Activated CD4-positive, alpha-beta T cell treated with anti-CD3 and anti-CD28 coated beads, Interleukin-2, amount 10 ng/mL, durations not matched to agents 7 days and 5 days (primary cell): ENCODE measurements at places on chromosomes 11 and 22. TPM values are rescaled to one million over a fixed set of nuclear protein-coding genes. Genes with fewer than 3 reads are reported as not detected.
A peak's percentile ranks its signal among the peaks of the same experiment; 100 is the strongest.

MMP11 gene
- 0.50 TPM for total RNA-seq

DNAJB13 gene
- total RNA-seq: 0.31 TPM

ART1 gene
- not detected for total RNA-seq

AHNAK gene
- 206 TPM for total RNA-seq

GGT1 gene
- total RNA-seq: 48.1 TPM

- no peaks in the 10 kb centered on the region for H3K4me1 ChIP-seq
- no peak for DNase-seq
- no peak overlapping the region for H3K27ac ChIP-seq
- no peak overlapping the region for H3K4me3 ChIP-seq
- no peaks in the 10 kb centered on the region for H3K27me3 ChIP-seq
Measured at GRCh38 chr11:16013242-16013641, 343.1 kb downstream of the SOX6 start.

DNA sequence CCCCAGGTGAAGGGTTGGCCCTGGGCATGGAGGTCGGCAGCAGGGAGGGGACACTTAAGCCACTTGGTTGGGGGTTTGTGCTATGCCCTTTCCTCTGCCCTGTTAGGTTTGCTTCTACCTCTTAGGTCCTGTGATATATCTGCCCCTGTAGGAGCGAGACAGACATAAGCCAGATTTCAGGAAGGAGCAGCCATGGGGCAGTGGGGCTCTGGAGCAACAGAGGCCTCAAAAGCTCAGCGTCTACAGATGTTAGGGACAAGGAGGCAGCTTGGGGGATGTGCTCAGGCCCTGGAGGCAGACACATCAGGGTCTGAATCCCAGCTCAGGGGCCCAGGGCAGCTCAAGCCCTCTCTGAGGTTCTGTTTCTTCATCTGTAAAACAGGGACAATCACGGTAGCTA lies 27.2 kb upstream of the KCNQ1OT1 start:
- no peak overlapping the region for H3K4me3 ChIP-seq
- no peaks in the 10 kb centered on the region for H3K36me3 ChIP-seq
- H3K27ac ChIP-seq: no peak overlapping the region
- no peaks in the 10 kb centered on the region for H3K27me3 ChIP-seq
- no peaks in the 10 kb centered on the region for H3K4me1 ChIP-seq

DNA sequence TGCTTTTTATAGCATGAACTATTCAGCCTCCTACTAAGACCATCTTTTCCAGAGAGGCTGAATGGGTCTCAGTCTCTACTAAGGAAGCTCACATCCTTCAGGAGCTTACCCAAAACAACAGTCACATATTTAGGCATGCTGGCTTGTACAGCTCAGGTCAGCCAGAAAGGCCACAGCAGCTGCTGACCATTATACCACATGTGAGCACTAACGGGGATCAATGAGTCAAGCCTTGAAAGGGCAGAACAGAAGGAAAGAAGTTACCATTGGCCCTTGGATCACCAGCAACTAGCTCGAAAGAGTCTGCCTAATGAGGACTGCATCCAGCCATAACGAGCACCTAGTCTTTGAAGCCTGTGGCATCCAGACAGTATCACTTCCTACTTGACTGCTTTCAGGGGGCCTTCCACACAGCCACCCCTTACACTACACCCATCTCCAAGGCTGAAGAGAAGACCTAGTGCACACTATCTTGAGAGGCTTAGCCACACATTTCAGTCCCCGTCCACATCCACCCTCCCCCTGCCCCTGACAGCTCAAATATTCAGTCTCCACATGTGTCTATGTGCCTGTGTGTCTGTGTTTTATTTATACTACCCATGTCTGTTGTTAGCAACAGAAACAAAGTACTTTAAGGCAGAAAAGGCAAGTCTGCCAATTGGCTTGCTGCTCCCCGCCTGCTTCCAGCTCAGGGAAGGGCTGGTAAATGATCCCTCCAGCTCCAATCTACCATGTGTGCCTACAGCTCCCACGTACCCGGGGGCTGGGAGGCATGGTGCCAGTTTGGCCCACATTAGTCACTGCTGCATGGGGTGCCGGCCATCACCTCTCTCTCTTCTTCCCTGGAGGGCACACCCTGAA lies 95.5 kb downstream of the RPL27A start:
- peaks cover 2% of the 10 kb centered on the region for H3K4me1 ChIP-seq
- H3K4me3 ChIP-seq: no peak overlapping the region
- no peak overlapping the region for H3K27ac ChIP-seq
- no peak for DNase-seq

DNA sequence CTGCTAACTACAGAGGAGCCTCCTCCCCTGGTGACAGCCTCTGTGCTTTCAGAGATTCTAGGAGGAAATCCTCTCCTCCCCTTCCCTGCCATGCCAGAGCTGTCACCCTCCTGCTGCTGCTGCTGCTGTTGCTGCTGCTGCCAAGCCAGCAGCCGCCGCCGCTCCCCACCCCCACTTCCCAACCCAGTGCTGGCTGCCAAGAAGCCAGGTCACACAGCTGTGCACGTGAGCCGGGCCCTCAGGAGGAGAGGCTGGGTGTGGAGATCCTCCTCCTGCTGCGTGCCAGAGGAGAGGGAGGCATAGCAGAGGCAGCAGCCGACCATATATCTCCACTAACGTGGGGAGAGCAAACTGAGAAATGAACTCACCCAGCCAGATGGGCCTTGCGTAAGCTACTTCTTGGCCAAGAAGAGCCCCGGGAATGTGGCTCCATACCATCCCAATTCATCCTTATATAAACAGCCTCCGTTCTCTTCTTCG lies 12.4 kb downstream of the CRY2 start:
- DNase-seq: no peak
- H3K27ac ChIP-seq: no peak overlapping the region
- H3K4me3 ChIP-seq: no peak overlapping the region
- no peaks in the 10 kb centered on the region for H3K4me1 ChIP-seq
- peaks cover 27% of the 10 kb centered on the region for H3K36me3 ChIP-seq

- H3K4me3 ChIP-seq: no peak overlapping the region
- H3K4me1 ChIP-seq: no peaks in the 10 kb centered on the region
- DNase-seq: no peak
- H3K36me3 ChIP-seq: no peaks in the 10 kb centered on the region
- H3K27me3 ChIP-seq: no peaks in the 10 kb centered on the region
- H3K27ac ChIP-seq: no peak overlapping the region
Measured at GRCh38 chr11:85040166-85040565, 587.0 kb downstream of the DLG2 start.

- H3K36me3 ChIP-seq: no peaks in the 10 kb centered on the region
- DNase-seq: no peak
- peaks cover 6% of the 10 kb centered on the region for H3K27me3 ChIP-seq
- H3K4me1 ChIP-seq: no peaks in the 10 kb centered on the region
- no peak overlapping the region for H3K4me3 ChIP-seq
Measured at GRCh38 chr11:59901306-59901705, 22.7 kb downstream of the OOSP3 start.

- H3K4me3 ChIP-seq: no peak overlapping the region
- peaks cover 33% of the 10 kb centered on the region for H3K27me3 ChIP-seq
- no peak for DNase-seq
- H3K36me3 ChIP-seq: peaks cover 1% of the 10 kb centered on the region
- H3K4me1 ChIP-seq: peaks cover 8% of the 10 kb centered on the region
Measured at GRCh38 chr22:25496396-25497064, 67.9 kb upstream of the GRK3 start.

GRCh38 chr11:7982582-7983119 lies 4.5 kb upstream of the EIF3F start:
- peaks cover 13% of the 10 kb centered on the region for H3K4me1 ChIP-seq
- no peak for DNase-seq
- H3K4me3 ChIP-seq: no peak overlapping the region
- H3K36me3 ChIP-seq: no peaks in the 10 kb centered on the region
- no peaks in the 10 kb centered on the region for H3K27me3 ChIP-seq

DNA sequence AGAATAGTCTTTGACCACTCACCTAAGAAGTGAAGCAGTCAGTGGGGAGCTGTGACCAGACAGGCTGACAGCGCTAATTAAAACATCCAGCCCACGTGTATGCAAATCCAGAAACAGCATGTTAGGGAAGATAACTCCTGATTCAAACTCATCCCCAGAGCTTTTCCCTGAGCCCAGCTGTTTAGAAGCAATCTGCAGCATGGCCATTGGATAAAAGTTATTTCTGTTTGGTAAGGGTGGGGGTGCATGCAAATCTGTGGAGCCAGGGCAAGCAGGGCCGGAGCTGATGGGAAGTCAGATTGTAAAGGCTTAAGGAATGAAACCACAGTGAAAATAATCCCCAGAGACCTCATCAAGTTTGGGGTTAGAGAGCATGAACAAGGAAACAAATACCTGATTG lies 247.9 kb upstream of the KIRREL3 start:
- no peaks in the 10 kb centered on the region for H3K4me1 ChIP-seq
- no peak overlapping the region for H3K27ac ChIP-seq
- H3K27me3 ChIP-seq: no peaks in the 10 kb centered on the region
- H3K4me3 ChIP-seq: no peak overlapping the region
- no peaks in the 10 kb centered on the region for H3K36me3 ChIP-seq

GRCh38 chr11:86938900-86939880 lies 16.0 kb downstream of the FZD4 start:
- no peak overlapping the region for H3K27ac ChIP-seq
- H3K27me3 ChIP-seq: peaks cover 11% of the 10 kb centered on the region
- no peaks in the 10 kb centered on the region for H3K36me3 ChIP-seq
- DNase-seq: peak; percentile 24
- H3K4me3 ChIP-seq: no peak overlapping the region

DNA sequence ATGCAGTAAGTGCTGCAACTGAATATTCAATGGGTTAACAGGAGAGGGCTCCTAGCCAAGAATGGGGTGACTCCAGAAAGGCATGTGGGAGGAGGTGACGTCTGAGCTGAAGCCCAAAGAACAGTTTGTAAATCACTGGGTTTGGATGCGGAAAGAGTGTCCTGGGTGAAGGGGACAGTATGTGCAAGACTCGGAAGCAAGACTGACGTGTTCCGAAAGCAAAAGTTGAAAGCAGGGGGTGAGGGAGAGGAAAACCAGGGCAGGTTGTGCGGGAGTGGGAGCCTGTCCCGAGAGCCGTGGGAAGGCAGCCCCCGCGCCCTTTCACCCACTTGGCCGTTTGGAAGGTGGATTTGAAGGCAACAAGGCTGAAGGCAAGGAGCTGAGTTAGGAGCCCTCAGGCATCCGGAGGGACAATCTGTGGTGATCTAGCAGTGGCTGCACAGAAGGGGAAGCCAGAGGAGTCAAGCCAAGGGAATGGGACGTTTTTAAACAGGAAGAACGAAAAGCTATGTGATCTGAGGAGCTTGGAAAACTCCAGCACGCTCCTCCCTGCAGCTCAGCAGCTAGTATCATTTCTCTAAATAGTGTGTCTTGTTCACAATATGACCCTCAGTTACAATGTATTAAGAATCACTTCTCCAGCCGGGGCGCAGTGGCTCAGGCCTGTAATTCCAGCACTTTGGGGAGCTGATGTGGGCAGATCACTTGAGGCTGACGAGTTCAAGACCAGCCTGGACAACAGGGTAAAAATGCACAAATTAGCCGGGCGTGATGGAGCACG lies 7.7 kb downstream of the SLC25A18 start:
- H3K27me3 ChIP-seq: no peaks in the 10 kb centered on the region
- H3K4me3 ChIP-seq: no peak overlapping the region
- no peak for DNase-seq
- no peaks in the 10 kb centered on the region for H3K36me3 ChIP-seq
- H3K27ac ChIP-seq: no peak overlapping the region

- H3K4me3 ChIP-seq: no peak overlapping the region
- peaks cover 2% of the 10 kb centered on the region for H3K27me3 ChIP-seq
- H3K4me1 ChIP-seq: peaks cover 3% of the 10 kb centered on the region
- DNase-seq: no peak
- H3K36me3 ChIP-seq: no peaks in the 10 kb centered on the region
- H3K27ac ChIP-seq: no peak overlapping the region
Measured at GRCh38 chr11:57885298-57886050, 123.9 kb downstream of the CTNND1 start.

GRCh38 chr22:43400449-43400848 lies 11.4 kb upstream of the MPPED1 start:
- no peak for DNase-seq
- H3K36me3 ChIP-seq: no peaks in the 10 kb centered on the region
- H3K4me3 ChIP-seq: no peak overlapping the region
- H3K27ac ChIP-seq: no peak overlapping the region

DNA sequence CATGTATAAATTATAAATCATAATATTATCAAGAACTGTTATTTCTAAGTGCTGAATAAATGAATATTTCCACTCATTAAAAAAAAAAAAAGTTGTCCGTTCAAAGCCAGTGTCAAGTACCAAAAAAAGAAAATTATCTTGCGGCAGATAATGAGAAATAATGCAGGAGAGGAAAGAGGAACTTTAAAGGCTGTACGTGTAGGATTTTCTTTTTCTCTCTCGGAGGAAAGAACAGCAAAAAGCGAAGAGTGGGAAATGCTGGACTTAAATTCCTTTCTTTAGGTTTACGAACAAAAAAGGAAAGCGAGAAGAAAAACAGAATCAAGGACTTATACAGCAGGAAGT lies 999 bp upstream of the CCDC83 start:
- no peaks in the 10 kb centered on the region for H3K27me3 ChIP-seq
- peak overlapping the region; percentile 93 for H3K27ac ChIP-seq
- H3K36me3 ChIP-seq: peaks cover 11% of the 10 kb centered on the region
- H3K4me3 ChIP-seq: peak overlapping the region; percentile 86
- peaks cover 18% of the 10 kb centered on the region for H3K4me1 ChIP-seq

DNA sequence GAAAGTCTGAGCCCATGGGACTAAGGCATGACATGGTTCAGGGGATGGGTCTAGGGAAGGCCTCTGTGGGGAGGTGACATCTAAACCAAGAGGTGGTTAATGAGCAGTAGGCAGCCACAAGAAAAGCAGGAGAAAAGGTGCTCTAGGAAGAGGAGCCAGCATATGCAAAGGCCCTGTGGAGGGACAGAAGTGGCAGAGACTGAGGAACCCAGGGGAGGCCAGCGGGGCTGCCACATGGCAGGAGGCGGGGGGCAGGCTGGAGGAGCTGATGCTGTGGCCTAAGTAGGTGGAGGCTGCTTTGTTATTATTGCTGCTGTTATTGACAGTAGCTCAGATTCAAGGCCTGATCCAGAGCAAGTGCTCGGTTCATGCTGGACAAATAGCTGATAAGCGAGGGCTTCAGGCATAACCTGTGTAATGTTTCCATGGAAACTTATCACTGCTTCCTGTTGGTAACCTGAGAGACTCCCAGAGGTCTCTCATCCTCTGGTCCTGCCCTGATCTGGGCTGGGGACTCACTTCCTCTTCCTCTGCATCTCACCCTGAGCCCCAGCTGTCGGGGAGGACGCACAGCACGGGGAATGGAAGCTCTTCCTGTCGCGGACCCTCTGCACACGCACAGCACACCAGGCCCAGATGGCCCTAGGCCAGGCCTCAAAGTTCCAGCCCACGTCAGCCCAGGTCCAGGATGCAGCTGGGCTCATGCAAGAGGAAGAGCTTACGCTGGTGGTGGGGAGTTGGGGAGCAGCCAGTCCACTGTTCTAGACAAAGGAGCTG lies 75.2 kb upstream of the TP53I11 start:
- H3K4me1 ChIP-seq: peaks cover 11% of the 10 kb centered on the region
- H3K4me3 ChIP-seq: no peak overlapping the region
- H3K36me3 ChIP-seq: no peaks in the 10 kb centered on the region

- H3K27me3 ChIP-seq: peaks cover 2% of the 10 kb centered on the region
- DNase-seq: no peak
- peak overlapping the region; percentile 32 for H3K27ac ChIP-seq
- H3K4me3 ChIP-seq: no peak overlapping the region
Measured at GRCh38 chr11:33722590-33723234, 13.5 kb downstream of the CD59 start.
